ENCODE measurements at places on chromosomes 12 and 14.

- DNase-seq = no peak
Observed at GRCh38 chr12:89345830-89346740, 6.2 kb downstream of the DUSP6 start.

GRCh38 chr12:1147821-1148220 lies 156.8 kb downstream of the ERC1 start:
- DNase-seq = no peak

GRCh38 chr12:75207338-75208083 lies 2.1 kb downstream of the KCNC2 start:
- no peak for DNase-seq

DNA sequence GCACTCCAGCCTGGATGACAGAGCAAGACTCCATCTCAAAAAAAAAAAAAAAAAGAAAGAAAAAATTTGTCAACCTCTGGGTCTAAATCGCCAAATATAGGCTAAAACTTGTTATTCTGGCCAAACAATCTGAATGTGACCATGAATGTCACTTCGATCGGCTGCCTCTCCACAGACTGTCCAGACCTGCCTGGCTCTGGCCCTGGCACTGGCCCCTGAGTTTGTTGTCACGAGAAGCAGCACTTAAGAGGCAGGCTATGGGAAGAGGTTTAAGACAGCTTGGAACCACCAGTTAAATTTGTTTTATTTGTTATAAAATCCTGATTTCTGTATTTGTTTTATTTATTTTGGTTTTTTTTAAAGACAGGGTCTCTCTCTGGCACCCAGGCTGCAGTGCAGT lies 14.5 kb downstream of the WSB2 start:
- DNase-seq = no peak

GRCh38 chr14:56358275-56358674 lies 221.3 kb upstream of the TMEM260 start:
- no peak for DNase-seq

DNA sequence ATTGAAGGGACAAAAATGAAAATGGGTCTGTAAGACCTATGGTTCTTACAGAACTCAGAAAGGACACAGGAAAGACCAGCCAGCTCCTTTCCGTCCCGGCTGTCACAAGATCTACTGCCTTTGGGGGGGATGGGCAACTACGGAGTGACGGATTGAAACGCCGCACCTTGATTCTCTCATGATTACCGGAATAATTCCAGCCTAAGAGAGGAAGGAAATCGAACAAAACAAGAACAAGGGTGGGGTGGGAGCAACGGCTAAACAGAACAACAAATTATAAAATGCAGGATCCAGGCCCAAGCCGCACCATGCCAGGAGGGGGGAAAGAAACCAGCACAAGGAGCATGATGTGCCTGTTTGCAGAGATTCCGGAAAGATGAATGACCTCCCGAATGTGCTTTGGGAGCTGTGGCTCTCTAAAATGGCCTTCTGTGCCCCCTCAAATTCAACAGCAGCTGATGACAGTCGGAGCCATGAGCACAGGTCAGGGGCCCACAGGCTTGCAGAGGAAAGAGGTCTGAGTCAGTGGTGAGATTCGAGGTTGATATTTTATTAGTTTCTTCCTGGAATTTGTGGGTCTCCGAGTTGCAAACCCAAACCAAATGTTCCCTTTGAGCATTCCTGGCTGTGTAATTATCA lies 72.1 kb downstream of the SPRING1 start:
- no peak for DNase-seq

DNA sequence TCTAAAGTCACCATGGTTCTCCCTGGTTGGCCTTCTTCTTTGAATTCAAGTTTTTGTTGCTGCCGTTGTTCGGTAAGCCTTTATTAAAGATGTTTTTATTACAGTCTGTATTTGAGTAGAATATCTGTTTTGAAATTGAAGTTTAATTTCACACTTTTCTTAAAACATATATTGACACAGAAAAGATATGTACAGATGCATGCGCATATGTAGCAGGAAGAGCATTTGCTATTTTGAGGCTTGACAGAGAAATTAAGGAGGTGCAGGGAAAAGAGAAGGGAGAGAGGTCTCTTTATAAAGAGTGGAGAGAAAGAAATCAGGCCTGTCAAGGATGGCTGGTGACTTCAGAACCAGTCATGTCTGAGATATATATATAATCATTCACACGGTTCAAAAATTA lies 46.0 kb upstream of the TRIM9 start:
- no peak for DNase-seq

GRCh38 chr14:77805706-77806105 lies 5.8 kb downstream of the ADCK1 start:
- no peak for DNase-seq

GRCh38 chr12:68240079-68240478 lies 13.3 kb downstream of the IL22 start:
- DNase-seq = no peak

DNA sequence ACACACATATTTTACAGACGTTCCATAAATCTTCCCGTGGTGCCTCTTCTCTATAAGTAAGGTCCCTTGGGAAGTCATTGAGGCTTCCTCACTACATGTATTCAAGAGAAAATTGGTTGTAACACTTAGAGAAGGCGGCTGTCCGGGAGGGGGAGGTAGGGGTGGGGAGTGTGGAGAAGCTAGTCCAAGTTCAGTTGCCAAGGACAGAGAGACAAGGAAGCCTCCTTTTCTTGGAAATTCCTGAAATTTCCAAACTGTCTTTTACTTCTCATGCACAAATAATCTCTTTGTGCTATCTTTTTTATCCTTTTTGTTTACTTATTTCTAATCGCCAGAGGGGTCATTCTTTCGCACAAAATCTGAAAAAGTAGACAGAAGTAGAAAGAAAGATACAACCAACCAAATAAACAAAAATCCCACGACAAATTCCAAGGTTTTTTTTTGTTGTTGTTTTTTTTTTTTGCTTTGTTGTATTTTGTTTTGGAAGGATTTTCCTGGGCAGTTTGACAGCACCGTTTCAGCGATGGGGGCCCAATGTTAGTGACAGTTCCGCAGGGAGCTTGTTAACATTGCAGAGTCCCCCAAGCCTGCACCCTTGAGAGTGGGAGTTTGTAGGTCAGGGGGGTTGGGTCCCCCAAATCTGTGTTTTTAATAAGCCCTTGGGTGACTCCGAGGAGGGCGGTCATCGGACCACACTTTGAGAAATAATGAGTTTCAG lies 45.2 kb downstream of the MAP1LC3B2 start:
- no peak for DNase-seq

GRCh38 chr14:29282169-29282568 lies 515.6 kb downstream of the FOXG1 start:
- DNase-seq = no peak

DNA sequence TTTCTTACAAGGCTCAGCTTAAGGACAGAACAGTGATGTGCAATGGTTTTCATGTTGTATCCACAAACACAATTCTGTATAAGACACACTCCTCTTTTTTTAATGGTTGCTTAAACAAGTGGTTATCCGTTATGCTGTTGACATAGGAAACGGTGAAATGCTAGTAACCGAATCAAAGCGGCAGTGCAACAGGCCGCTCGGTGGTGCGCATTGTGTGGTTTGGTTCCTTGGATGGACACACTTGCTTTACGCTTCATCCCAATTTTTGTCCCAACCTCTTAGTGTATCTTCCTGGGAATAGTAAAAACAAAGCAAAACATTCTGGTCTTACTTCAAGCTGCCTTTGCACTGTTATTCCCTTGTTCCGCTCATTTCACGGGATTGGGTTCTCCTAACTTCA lies 650 bp upstream of the PTGER2 start:
- DNase-seq = no peak

DNA sequence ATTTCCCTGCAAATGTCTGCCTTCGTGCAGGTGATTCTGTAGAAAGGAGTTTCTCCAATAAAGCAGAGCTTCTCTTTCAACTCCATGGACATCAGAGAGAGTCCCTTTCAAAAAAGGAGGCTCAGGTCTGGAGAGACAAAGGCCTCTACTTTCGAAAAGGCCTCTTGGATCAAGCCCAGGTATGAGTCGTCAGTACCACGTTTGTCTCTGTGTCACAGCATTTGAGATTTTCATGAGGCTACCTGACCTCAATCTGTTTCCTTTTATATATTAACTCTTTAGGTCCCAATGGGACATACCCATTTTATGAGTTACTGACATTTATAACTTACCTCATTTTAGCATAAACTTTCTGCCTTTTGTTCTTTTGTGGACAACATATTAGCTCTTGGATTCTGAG lies 290.8 kb downstream of the RPAP3 start:
- no peak for DNase-seq

DNA sequence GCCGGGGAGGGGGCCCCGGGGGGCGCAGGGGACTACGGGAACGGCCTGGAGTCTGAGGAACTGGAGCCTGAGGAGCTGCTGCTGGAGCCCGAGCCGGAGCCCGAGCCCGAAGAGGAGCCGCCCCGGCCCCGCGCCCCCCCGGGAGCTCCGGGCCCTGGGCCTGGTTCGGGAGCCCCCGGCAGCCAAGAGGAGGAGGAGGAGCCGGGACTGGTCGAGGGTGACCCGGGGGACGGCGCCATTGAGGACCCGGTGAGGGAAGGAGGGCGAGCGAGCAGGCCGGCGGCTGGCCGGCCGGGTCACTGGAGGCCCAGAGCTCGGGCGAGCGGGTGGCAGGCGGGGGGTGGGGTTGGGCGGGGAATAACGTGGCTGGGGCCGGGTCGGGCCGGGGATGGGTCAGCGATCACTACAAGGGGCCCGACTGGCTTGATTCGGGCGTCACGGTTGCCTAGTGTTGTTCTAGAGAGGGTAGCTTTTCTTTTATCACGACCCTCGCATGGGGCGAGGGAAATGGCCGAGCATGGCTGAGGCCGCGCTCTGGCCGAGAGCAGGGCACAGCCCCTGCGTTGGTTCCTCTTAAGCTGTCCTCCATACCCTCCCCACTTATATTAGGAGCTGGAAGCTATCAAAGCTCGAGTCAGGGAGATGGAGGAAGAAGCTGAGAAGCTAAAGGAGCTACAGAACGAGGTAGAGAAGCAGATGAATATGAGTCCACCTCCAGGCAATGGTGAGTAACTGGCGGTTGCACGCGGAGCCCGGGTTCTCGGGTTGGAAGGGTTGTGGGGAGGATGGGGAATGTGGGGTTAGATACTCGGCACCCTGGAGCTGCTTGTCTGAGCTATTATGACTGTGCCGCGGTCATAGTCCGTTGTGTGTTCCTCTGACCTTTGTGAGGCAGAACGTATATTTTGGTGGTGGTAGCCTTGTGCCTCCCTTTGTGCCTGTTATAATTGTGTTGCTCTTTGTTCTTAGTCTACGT lies 603 bp downstream of the PABPN1 start:
- no peak for DNase-seq

- DNase-seq = no peak
Observed at GRCh38 chr12:12642916-12643315, 31.2 kb downstream of the CREBL2 start.

DNA sequence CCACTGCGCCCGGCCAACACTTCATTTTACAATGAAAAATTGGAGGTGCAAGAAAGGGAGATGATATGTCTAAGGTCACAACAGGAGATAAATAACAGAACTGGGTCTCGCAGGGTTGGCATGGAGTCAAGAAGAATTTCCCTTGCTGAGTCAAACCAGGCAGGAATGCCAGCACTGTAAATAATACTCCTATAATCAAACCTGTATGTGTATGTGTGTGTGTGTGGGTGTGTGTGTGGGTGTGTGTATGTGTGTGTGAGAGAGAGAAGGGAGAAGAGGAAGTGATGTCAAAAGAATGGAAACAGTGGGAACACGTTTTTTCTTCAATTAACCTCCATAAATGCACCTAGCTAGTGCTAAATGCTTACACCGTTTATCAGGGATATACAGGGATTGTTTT lies 70.4 kb downstream of the TMEM116 start:
- no peak for DNase-seq

- no peak for DNase-seq
Observed at GRCh38 chr14:37746140-37746832, 150.9 kb downstream of the TTC6 start.
